ENCODE measurements at places on chromosomes 13 and 19.
A peak's percentile ranks its signal among the peaks of the same experiment; 100 is the strongest.

GRCh38 chr19:51546107-51546649 is 14.7 kb upstream of the SIGLEC6 start:
- no peak for DNase-seq

DNA sequence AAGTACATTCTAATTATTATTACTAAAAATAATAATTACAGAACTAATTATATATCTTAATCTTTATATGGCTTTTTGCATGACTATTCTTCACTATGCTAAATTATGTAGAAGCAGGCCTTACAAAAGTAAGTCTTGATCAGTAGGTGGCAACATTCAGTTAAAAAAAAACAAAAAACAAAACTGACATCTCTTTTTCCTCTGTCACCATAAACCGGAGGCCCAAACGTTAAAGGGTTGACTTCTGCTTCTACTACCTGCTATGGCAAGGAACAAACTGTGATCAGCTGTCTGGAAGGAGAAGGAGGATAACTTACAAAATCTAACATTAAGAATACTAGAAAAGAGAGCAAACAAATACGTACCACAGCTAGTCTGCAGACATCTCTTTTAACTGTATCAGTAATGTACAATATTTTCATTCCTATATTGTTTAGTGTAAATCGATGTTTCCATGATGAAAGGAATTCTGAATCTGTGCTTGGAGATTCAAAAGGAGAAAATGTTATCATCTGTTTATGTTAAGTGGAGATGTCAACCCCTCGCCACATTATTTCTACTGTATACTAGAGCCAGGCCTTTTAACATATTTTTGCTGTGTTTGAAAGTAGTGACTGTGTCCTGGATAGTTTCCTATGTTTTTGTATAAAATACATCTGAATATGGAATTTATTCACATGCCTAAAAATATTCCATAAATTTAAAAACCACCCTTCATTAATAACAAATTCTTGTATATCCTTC is 1525.4 kb downstream of the SLITRK1 start:
- DNase-seq, result no peak

DNA sequence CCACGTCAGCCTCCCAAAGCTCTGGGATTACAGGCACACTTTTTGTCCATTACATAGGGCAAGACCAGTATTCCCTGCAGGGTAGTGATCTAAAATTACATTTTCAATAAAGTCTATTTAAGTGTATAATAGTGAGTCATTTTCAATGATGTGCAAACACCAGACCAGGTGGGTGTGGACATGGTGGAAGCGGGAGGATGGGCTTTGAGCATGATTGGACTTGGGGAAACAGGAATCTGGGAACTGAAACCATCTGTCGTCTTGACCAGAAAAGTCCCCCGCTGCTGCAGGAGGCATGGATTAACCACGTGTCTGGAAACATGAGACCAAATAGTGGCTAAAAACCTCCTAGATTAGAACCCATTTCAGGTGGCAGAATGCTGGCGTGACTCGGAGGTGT is 4.9 kb downstream of the FXYD3 start:
- DNase-seq, result peak; percentile 77

GRCh38 chr19:12752056-12752781 is 628 bp downstream of the BEST2 start:
- DNase-seq, result no peak

GRCh38 chr19:1616875-1617274 is 11.6 kb upstream of the UQCR11 start:
- DNase-seq, result no peak

DNA sequence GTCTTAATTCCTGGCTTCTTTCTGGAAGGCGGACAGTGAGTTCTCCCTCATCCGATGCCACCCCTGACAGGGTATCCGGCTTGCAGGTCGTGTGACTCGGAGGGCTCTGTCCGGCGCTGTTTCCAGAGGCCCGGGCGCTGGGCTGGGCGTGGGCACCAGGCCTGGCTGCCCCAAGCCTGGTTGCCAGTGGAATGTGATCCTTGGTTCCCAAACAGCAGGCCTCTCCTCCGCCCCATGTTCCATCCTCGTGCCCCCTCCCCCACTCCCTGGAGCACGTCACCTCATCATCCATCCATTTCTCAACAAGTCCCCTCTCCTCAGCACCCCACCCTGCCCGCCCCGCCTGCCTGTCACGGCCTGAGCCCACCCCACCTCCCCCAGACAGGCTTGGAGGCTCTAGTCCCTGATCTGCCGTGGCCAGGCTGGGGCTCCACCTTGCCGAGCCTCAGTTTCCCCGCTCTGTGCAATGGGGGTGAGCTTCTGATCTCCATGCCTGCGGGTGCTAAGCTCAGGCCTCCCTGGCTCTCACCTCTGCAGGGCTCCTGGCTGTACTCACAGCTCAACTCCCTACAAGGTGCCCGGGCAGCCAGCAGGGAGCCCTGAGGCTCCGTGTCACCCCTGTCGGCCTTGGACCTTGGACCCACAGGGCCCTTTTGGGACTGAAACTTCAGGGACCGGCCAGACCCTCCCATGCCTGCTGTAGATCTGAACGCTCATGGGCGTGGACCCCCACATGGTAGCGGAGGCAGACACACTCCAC is 2.3 kb downstream of the TBXA2R start:
- no peak for DNase-seq
